Psoas muscle (tissue), 8 donors: ENCODE measurements at places on chromosomes 4 and X. TPM values are rescaled to one million over a fixed set of nuclear protein-coding genes. Genes with fewer than 3 reads are reported as not detected.

DNA sequence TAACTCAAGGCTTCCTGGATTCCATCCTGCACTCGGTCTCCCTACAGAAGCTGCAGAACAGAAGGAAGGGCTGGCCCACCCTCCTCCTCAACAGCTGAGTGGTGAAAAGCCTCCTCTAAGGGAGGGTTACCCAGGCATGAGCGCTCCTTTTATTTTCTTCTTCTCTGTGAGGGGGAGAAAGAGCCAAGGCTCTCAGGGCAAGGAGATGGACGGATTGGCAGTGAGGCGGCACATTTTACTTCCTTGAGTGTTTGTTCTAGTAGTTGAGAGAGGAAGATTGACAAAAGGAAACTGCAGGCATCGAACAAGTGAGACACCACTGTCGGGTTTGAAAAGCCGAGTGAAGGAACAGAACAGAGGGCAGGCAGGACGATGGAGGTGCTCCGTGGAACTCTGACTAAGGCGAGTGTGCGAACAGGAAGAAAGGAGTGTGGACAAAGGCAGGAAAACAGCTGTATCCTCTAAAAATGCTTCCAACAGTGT lies 38.4 kb upstream of the STS start:
- DNase-seq, result no peak

SLC6A8 gene
- 256 TPM for total RNA-seq

- DNase-seq, result no peak
Measured at GRCh38 chrX:67787196-67787595, 243.4 kb downstream of the AR start.

TRIM61 gene
- total RNA-seq, result 0.58 TPM

SULT1B1 gene
- 0.74 TPM for total RNA-seq

GRCh38 chr4:68951806-68952585 lies 392 bp upstream of the UGT2A3 start:
- DNase-seq, result no peak

- no peak for DNase-seq
Measured at GRCh38 chr4:30723201-30723955, 3.2 kb downstream of the PCDH7 start.

DNA sequence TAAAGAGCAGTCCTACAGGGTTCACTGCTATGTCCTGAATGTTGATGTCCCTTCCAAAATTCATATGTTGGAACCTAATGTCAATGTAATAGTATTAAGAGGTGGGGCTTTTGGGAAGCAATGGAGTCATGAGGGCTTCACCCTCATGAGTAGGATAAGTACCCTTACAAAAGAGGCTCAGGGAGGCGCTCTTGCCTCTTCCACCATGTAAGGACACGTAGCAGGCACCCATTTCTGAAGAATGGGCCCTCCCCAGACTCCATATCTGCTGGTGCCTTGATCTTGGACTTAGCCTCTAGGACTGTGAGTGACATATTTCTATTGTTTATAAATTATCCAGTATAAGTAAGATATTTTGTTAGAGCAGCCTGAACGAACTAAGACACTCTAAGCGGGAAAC lies 15.8 kb downstream of the MED28 start:
- DNase-seq, result no peak

- no peak for DNase-seq
Measured at GRCh38 chr4:183503497-183504063, 1.3 kb upstream of the ING2 start.

MANBA gene
- total RNA-seq, result 3.5 TPM

DNA sequence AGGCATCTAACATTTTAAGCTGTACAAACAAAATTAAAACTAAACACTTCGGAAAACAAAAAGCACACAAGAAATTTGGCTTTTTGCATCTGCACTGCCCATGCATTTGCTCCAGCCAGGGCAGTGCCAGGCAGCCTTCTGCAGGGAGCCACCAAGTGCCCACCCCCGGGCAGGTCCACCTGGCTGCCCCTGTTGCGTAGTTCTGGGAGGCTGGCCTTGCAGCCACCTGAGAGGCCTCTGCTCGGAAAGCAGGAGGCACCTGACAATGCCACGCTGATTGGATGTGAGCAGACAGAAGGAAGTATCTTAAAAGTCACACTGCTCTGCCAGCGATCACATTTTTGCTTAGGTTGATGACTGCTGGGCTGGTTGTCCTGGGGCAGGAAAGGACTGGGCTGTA lies 3.5 kb downstream of the TMEM271 start:
- DNase-seq, result no peak

DNA sequence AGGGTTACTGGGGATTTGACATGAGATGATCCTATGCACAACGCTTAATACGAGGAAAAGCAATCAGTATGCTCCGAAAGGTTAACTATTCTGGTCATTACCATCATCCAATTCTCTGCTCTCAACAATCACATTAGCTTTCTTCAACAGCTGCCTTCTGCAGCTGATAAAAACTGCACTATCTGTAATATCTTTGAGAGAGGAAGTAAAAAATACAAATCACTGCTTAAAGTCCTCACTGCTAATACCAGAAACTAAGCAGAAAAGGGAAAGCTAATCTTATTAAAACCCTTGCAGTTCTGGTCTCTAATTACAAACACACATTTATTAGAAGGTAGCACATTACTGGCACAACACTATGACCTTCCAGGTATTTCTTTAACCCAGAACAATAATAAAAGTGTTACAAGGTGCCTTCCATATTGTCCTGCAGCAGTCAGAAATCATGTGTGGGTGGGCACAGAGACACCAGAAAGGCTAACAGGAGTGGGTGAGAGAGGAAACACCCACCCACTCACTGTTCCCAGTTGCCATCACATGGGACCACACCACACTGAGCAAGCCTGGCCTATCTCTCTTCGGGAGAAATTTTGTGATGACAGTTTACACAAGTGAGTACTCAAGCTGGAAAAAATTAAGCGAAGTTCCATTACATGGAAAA lies 71.0 kb downstream of the RELL1 start:
- DNase-seq, result no peak

PDE5A gene
- total RNA-seq, result 5.3 TPM

- DNase-seq, result peak; percentile 21
Measured at GRCh38 chrX:155767051-155767875, 113.9 kb upstream of the VAMP7 start.

FATE1 gene
- 0.39 TPM for total RNA-seq

DUSP21 gene
- total RNA-seq, result not detected
